Parietal lobe (tissue), 2 donors: ENCODE measurements at places on chromosomes 12 and 14. TPM values are rescaled to one million over a fixed set of nuclear protein-coding genes. Genes with fewer than 3 reads are reported as not detected.

The POLR3B gene
- 16.6 TPM for total RNA-seq

The LRRK2 gene
- total RNA-seq, result 11.6 TPM

The FAM161B gene
- 29.7 TPM for total RNA-seq

The YY1 gene
- 58.8 TPM for total RNA-seq

The USP15 gene
- total RNA-seq, result 202 TPM

The LUM gene
- total RNA-seq, result 4.4 TPM

The CLEC2A gene
- total RNA-seq, result not detected

The LALBA gene
- not detected for total RNA-seq

The ULK1 gene
- total RNA-seq, result 24.4 TPM

The NYNRIN gene
- total RNA-seq, result 34.7 TPM

The GARIN6 gene
- total RNA-seq, result not detected

The TAS2R8 gene
- 2.5 TPM for total RNA-seq

The CLEC2D gene
- total RNA-seq, result 17.8 TPM

The CYP27B1 gene
- 0.94 TPM for total RNA-seq

The HOXC9 gene
- not detected for total RNA-seq

The KRT72 gene
- total RNA-seq, result not detected

The ENDOU gene
- not detected for total RNA-seq

The NGB gene
- 4.7 TPM for total RNA-seq

The RIMBP2 gene
- total RNA-seq, result 92.0 TPM

The KCNH3 gene
- 10.3 TPM for total RNA-seq

The PTMS gene
- 64.5 TPM for total RNA-seq

The SERPINA9 gene
- not detected for total RNA-seq

The CLEC4C gene
- total RNA-seq, result not detected

The IL31 gene
- total RNA-seq, result not detected

The FBXO34 gene
- 34.4 TPM for total RNA-seq

The CABP1 gene
- 6.3 TPM for total RNA-seq

The RTL1 gene
- total RNA-seq, result not detected

The AACS gene
- 51.0 TPM for total RNA-seq

The TSPAN11 gene
- 13.8 TPM for total RNA-seq

The CBLN3 gene
- total RNA-seq, result not detected

The TOMM20L gene
- total RNA-seq, result not detected

The POU6F1 gene
- total RNA-seq, result 31.9 TPM

The ATG14 gene
- total RNA-seq, result 21.6 TPM

The HIGD1C gene
- not detected for total RNA-seq

The SLCO1B1 gene
- not detected for total RNA-seq

The PPM1H gene
- 9.7 TPM for total RNA-seq

The CPNE6 gene
- total RNA-seq, result 27.2 TPM

The INSM2 gene
- total RNA-seq, result not detected

The COQ10A gene
- 17.5 TPM for total RNA-seq

The TAS2R19 gene
- 41.9 TPM for total RNA-seq

The KLRC2 gene
- total RNA-seq, result 0.31 TPM

The CFAP251 gene
- 13.1 TPM for total RNA-seq

The TMEM30B gene
- under 0.01 TPM for total RNA-seq

The KRT79 gene
- not detected for total RNA-seq

The KRT73 gene
- not detected for total RNA-seq

The HCAR3 gene
- total RNA-seq, result not detected

The SSPN gene
- total RNA-seq, result 2.2 TPM

The ALX1 gene
- not detected for total RNA-seq

The ADAM20 gene
- total RNA-seq, result 9.4 TPM

The NOP9 gene
- total RNA-seq, result 25.4 TPM

The PIWIL1 gene
- total RNA-seq, result not detected

The GPX2 gene
- total RNA-seq, result not detected

The C12orf54 gene
- not detected for total RNA-seq

The OTX2 gene
- total RNA-seq, result 0.31 TPM

The KLRF1 gene
- not detected for total RNA-seq

The LRRIQ1 gene
- 6.9 TPM for total RNA-seq

The INHBC gene
- not detected for total RNA-seq

The SERPINA10 gene
- not detected for total RNA-seq
